ENCODE measurements at places on chromosomes 6 and 20.

GRCh38 chr20:62227591-62227976 is 7.5 kb upstream of the HRH3 start:
- DNase-seq: no peak

DNA sequence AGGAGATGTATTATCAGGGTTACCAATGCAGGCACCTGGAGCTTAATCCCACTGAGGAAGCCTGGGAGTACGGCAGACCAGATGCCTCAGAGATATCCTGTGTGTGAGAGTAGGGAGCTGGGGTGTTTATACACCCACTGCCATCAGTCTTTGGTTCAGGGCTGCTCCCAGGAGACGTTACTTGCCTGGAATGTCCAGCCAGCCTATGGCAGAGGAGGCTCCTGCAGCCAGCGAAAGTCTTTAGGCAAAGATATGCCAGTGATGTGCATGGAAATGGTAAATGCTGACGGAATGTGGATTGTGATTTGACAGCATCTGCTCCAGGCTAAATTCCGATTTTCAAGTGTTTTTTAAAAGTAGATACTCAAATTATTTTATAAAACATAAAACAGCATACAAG is 282.0 kb downstream of the BTBD3 start:
- no peak for DNase-seq

DNA sequence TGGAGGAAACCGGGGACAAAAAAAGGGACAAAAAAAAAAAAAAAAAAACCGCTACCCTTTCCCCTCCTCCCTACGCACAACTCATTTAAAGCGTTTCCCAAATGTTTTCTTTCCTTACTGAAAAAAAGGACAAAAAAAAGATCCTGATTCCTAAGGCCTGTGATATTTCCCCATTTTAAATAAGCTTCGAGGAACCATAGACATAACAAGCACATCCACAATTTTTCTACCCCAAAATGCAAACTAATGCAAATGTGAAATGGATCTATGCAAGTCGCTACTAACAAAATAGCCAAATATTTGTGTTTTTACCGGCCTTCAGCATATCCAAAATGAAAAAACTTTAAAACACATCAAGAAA is 1.4 kb upstream of the ZNF217 start:
- no peak for DNase-seq

DNA sequence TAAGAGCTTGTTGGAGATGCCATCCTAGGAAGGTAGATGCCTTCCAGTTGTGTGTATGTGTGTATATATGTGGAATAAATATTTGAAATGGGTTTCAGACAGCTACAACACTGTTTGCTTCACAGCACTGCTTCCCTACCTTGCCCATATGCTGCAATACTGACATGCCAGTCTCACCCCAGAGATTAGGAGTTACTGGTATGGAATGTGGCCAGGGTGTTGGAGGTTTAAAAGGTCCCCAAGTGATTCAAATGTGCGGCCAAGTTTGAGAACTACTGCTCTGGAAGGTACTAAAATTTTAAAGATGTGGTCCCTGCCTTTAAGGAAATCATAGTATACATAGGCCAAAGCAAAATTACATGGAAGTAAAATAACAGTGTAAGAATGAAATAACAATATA is 39.5 kb downstream of the BCKDHB start:
- DNase-seq: no peak

DNA sequence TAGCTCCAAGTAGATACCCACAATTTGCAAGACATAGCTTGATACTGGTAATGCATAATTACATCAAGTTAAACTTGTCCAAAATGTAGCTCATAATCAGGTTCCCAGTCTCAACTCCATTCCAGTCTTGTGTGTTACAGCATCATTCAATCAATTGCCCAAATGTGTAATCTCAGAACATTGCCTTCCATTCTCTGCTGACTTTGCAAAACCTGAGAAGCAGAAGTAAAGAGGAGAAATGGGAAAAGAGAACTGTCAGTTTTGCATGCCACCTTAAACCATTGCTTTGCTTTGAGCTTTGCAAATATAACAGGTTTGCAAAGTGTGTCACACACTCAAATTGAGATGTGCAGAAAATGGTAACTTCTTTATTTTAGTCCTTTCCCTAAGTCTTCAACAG is 40.3 kb upstream of the CNKSR3 start:
- DNase-seq: no peak

- DNase-seq: no peak
Measured at GRCh38 chr6:148761527-148762011, 14.7 kb downstream of the UST start.

DNA sequence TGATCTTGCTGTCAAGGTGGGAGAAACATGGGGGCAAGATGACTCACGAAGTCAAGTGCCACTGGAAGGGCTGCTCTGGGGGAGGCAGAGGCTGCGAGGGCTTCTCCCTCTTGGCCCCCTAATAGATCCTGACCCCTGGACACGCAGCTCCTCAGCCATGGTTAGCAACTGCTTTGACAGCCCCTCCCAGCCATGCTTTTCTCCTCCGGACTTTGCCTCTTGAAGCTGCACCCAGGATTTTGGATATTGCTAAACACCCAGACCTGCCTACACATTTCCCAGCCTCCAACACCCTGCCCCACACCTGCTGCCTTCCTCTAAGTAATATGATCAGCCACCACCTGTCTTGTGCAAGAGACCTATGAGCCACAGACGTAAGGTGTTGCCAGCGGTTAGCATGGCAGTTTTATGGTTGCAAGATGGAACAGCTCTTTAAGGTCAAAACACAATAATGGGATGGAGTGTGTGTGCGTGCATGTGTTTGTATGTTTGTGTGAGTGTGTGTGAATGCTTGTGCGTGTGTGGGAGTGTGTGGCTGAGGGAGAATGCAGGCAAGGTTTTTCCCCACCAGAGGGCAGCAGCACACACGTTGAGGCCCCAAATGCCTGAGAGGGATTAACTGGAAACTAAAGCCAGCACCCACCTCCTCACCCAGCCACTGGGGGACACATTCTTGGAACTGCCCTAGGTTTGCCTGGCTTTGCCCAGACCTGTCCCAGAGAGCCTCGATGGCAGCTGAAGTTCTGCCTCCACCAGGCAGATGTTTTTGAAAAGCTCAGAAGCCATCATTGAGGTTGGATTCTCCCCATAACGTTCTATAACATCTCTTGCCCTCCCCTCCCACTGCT is 2.5 kb downstream of the IP6K3 start:
- DNase-seq: peak; percentile 62

GRCh38 chr6:5989141-5989723 is 17.5 kb downstream of the NRN1 start:
- no peak for DNase-seq

DNA sequence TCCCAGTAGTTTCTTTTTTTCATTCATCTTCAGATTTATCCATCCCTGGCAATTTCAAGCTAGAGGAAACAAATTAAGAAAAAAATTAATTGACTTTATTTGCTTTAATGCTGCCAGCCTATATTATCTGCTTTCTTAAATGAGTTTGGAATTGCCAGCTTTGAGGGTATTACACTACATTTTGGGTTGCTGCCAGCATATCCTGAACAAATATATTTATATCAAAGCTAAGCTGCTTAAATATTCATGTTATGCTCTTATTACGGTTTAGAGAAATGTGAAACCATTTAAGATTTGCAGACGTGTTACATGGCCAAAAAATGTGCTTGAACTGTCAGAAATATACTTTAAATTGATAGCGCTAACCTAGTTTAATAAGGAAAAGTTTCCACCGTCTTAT is 59.7 kb downstream of the GRIK2 start:
- no peak for DNase-seq

DNA sequence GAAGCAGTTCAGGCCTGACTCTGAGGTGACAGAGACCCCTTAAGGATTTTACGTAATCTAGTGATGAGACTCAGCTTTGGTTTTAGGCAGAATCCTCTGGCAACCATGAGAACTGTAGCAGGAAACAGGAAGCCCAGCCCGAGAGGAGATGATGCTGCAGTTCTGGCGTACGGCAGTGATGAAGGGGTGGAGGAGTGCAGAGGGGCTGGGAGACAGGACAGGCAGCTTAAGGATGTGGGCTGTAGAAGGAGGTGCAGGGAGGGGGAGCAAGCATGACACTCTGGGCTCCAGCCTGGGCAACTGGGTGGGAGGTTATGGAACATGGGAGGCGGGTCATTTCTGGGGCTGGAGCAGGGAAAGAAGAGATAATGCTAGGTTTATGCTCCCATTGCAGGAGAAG is 67.1 kb downstream of the LRFN2 start:
- DNase-seq: no peak

All from HCEC 1CT (cell line).